ENCODE measurements at places on chromosomes 2 and 18.
A peak's percentile ranks its signal among the peaks of the same experiment; 100 is the strongest.

DNA sequence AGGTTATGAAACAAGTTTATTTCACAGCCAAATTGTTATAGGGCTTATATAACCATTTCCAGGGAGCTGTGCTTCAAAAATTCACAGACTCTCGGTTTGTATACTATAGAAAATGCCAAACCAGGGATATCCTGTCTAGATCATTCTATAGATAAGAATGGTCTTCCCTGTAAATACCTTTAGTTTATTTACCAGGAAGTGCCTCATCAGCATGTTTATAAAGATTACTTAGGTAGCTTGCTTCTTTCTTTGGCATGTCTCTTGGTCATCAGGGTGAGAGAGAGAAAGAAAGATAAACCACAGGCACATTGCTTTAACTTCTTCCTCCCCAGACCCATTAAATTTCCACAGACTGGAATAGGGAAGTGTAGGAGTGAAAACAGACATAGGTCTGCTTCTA is 439.4 kb downstream of the SPAG16 start:
- no peak for DNase-seq

DNA sequence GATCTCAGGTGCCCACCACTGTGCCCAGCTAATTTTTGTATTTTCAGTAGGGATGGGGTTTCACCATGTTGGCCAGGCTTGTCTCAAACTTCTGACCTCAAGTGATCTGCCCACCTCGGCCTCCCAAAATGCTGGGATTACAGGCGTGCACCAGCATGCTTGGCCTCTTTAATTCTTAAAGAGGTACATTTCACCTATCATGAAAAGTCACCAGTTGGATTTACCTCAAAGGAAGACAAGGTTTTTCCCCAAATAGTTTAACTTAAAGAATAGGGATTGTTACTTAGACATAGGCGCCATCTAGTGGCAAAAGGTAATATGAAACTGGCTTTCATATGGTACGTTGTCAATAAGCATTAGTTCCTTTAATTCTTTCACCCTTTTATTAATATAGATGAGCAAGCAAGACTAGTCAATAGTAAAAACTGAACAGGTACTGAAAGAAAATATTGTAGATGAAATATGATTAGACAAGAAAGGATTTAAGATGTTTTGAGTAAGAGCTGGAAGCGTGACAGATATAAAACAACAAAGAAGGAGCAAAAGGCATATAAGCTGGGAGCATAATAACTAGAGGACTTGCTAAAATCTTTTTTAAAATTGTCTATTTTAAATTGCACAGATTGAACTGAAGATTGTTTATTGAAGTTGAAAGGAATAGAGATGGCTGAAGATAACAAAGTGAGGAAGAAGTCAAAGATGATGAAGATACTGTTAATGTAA is 35.0 kb upstream of the PSMD14 start:
- DNase-seq: no peak

- DNase-seq: no peak
These were observed 38.3 kb downstream of the SFXN5 start for GRCh38 chr2:73033142-73033765.

DNA sequence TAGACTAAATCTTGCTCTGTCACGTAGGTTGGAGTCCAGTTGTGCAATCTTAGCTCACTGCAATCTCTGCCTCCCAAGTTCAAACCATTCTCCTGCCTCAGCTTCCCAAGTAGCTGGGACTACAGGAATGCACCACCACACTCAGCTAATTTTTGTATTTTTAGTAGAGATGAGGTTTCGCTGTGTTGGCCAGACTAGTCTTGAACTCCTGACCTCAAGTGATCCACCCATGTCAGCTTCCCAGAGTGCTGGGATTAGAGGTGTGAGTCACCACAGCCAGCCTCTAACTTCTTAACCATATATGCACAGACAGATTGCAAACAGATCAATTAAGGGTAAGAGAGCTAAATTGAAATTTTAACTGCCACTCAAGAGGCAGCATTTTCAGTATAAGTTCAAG is 22.1 kb upstream of the CNGA3 start:
- no peak for DNase-seq

DNA sequence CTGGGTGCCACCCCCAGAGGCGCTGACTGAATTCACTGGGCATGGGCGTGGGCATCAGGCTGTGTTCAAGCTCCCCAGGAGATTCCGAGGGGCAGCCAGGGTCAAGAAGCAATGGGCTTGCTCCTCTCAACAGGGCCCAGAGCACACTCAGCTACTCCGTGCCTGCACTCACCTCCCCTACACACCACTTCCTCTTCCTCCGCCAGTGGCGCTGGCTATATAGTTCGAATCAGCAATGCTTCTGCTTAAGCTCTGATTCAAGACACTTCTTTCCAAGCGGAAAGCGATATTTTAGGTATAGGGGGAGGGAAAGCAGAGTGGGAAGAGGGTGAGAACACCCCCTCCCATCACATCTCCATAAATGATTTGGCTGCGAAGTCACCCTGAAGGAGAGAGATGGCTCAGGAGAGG is 42.1 kb downstream of the CRACDL start:
- no peak for DNase-seq

GRCh38 chr2:28993206-28993960 is 12.3 kb downstream of the TOGARAM2 start:
- no peak for DNase-seq

- DNase-seq: no peak
These were observed 204.2 kb downstream of the BABAM2 start for GRCh38 chr2:28094739-28095138.

DNA sequence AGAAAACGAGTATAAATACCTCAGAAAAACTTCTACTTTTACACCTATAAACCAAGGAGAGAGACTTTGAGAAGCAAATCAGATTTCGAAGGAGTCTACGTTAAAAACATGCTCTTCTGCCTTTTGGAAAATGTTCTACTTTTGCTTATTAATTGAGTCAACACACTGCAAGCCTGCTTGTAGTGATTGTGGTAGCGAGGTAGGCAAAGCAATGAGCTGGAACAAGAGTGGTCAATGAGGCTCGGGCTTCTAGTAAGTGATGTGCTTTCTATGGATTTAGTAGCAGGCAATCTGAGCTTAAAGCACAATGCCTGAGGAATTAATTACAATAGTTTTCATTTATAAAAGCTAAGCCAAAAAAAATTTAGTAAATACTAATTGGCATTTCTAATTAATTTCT is 103.4 kb upstream of the TFCP2L1 start:
- DNase-seq: no peak

DNA sequence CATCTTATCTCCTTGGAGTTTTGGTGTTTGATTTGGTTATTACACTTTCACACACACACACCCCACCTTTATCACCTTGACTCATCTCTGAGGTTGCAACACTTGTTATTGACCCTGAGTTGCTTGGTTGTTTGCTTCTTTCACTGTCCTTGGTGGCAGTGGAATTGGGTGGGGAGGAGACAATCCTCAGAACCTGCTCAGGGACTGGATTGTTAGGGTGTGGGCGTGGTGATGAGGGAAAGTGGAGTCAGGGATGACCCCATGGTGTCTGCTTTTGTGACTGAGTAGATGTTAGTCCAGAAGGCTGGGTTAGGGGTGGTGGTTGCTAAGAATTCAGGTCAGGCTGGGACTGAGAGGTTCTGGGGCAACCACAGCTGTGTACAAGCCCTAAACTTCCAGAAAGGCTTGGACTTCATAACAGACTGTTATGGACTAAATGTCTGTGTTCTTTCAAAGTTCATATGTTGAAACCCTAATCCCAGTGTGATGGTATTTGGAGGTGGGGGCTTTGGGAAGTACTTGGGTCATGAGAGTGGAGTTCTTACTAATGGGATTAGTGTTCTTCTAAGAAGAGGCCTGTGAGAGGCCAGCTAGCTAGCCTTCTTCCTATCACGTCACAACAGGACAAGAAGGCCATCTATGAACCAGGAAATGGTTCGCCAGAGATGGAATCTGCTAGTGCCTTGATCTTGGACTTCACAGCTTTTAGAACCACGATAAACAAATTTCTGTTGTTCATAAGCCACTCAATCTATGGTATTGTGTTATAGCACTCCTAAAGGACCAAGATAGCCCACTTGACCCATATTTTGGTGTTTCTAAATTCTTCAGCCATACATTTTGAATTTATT is 3.4 kb upstream of the DIS3L2 start:
- DNase-seq: no peak

- DNase-seq: no peak
These were observed 35.9 kb downstream of the EFR3B start for GRCh38 chr2:25077789-25078169.

DNA sequence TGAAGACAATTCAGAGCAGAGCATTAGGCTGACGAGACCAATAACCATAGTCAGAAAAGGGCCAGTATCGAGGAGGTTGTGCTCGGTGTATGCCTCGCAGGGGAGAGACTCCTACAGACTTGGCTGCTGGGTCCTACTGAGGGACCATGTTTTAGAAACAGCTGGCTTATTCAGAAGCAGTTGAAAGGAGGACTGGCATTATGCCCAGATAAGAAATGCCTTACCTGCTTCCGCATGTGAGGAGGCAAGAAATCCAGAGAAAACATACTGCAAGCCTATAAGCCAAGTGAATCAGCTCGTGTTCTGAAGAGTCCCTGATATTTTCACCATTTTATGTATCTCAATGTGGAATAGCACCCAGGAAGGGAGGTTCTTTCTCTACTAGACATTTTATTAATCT is 434.7 kb downstream of the GRB14 start:
- no peak for DNase-seq

- peak; percentile 61 for DNase-seq
These were observed 87.9 kb downstream of the UGGT1 start for GRCh38 chr2:128178650-128179460.

GRCh38 chr2:238568455-238569440 is 142.0 kb downstream of the ASB1 start:
- DNase-seq: no peak

- DNase-seq: no peak
These were observed 17.5 kb downstream of the TRAPPC12 start for GRCh38 chr2:3396920-3397559.

- no peak for DNase-seq
These were observed 468.7 kb downstream of the PID1 start for GRCh38 chr2:228802181-228803071.

GRCh38 chr2:132522901-132523300 is 106.3 kb downstream of the GPR39 start:
- no peak for DNase-seq

- no peak for DNase-seq
These were observed 88.4 kb upstream of the RND3 start for GRCh38 chr2:150575861-150576260.

DNA sequence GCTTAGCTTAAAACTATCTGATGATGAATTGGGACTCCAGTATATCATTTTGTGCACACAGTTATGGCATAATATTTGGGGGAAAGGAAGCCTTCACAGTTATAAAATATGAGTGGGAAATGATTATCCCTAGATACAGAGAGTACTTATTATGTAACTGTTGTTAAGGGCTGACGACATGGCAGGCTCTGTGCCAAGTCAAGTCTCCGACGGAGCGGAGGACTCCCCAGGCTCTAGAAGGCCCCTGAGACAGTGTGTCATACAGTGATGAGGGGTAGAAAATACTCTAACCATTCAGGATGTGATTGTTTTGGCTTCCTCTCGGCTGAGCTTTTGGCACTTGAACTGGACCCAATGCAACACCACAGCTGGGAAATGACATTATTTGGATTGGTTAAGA is 211.8 kb downstream of the SLC8A1 start:
- no peak for DNase-seq

- DNase-seq: no peak
These were observed 67.7 kb upstream of the NEDD4L start for GRCh38 chr18:57976230-57976773.

GRCh38 chr2:24493713-24494112 is 2.7 kb downstream of the NCOA1 start:
- DNase-seq: no peak

- no peak for DNase-seq
These were observed 32.8 kb upstream of the TMEM17 start for GRCh38 chr2:62538756-62539155.

DNA sequence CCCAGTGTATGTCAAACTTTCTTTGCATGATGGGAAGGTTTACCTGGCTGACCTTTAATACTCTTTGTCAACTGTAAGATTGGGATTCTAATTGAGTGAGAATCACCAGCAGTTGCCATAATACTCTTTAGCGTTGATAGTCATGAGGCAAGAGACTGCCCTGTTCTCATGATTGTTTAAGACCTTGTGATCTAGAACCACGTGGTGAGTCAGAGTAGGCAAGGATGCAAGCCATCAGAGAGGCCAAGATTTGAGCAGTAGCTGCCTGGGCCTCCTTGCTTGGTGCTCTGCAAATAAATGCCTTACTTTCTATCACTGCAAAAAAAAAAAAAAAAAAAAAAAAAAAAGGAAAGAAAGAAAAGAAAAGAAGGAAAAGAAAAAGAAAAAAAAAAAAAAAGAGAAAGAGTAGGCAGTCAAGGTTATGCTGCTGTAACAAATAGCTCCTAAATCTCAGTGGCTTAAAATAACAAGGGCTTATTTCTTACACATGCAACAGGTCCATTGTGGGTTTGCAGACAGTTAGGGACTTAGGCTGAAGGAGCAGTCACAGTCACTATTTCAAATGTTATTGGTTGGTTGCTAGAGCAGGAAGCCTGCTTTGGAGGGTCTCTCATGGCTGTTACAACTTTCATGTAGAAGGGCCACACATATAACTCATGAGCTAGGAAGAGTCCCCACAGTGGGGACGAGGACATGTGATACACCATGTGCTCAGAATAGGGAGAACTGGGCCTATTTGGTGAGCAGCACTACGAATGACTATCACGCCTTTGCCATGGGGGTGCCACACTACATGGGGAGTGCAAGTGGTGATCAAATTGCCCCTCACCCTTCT is 21.7 kb downstream of the IL1R2 start:
- no peak for DNase-seq

DNA sequence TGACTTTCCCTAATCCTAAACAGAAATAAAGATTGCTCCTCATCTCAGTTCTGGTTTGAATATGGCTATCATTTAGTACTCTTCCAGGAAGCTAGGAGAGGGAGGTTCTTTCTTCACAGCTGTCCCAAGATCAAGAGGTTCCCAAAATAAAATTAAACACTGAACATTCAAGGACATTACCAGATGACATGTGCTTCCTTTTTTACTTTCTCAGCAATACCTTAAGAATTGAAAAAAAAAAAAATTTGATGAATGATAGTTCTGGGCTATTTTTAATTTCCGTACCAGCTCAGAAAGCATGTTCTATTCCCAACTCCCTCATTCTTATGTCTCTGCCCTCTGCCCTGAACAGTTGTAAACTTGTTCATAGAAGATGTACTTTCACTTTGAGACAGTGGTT is 61.7 kb upstream of the MYL1 start:
- DNase-seq: no peak

GRCh38 chr2:18396329-18397010 is 164.0 kb downstream of the RDH14 start:
- DNase-seq: no peak

DNA sequence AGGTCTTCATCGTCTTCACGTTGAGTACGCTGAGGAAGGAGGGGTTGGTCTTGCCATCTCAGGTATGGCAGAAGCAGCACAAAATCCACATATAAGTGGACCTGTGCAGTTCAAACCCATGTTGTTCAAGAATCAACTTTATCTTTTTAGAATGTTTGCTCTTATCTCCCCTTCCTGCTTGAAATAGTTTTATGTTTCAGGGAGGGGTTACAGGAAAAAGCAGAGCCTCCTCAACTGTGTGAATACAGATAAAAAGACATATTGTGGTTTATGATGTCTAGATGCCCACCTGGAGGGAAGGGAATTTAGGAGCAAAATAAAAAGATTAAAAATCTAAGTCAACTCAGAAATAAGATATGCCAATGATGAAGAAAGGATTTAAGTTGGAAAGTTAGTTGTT is 75.9 kb downstream of the VRK2 start:
- no peak for DNase-seq
